ENCODE measurements at places on chromosomes 16 and 17. TPM values are rescaled to one million over a fixed set of nuclear protein-coding genes. Genes with fewer than 3 reads are reported as not detected.

GRCh38 chr17:62064029-62064790, 868 bp downstream of the MED13 start:
- H3K4me3 ChIP-seq = peak overlapping the region; percentile 100
- no peaks in the 10 kb centered on the region for H3K27me3 ChIP-seq
- DNase-seq = no peak
- H3K36me3 ChIP-seq = peaks cover 21% of the 10 kb centered on the region
- peak overlapping the region; percentile 72 for H3K27ac ChIP-seq

- H3K4me1 ChIP-seq = peaks cover 14% of the 10 kb centered on the region
- peaks cover 3% of the 10 kb centered on the region for H3K27me3 ChIP-seq
- no peaks in the 10 kb centered on the region for H3K36me3 ChIP-seq
Observed at GRCh38 chr16:71423016-71423415, 18.8 kb downstream of the TLE7 start.

GRCh38 chr16:75471723-75472633, 7.5 kb upstream of the TMEM170A start:
- no peaks in the 10 kb centered on the region for H3K27me3 ChIP-seq
- no peaks in the 10 kb centered on the region for H3K36me3 ChIP-seq
- H3K4me3 ChIP-seq = no peak overlapping the region
- H3K27ac ChIP-seq = no peak overlapping the region
- DNase-seq = no peak
- H3K4me1 ChIP-seq = no peaks in the 10 kb centered on the region

- no peaks in the 10 kb centered on the region for H3K27me3 ChIP-seq
- no peak overlapping the region for H3K4me3 ChIP-seq
Observed at GRCh38 chr17:31596382-31597323, 205.2 kb downstream of the RAB11FIP4 start.

GRCh38 chr16:1651974-1652312, 26.1 kb upstream of the JPT2 start:
- H3K4me1 ChIP-seq = no peaks in the 10 kb centered on the region
- H3K36me3 ChIP-seq = peaks cover 13% of the 10 kb centered on the region
- no peak overlapping the region for H3K27ac ChIP-seq
- H3K4me3 ChIP-seq = no peak overlapping the region
- no peaks in the 10 kb centered on the region for H3K27me3 ChIP-seq

DNA sequence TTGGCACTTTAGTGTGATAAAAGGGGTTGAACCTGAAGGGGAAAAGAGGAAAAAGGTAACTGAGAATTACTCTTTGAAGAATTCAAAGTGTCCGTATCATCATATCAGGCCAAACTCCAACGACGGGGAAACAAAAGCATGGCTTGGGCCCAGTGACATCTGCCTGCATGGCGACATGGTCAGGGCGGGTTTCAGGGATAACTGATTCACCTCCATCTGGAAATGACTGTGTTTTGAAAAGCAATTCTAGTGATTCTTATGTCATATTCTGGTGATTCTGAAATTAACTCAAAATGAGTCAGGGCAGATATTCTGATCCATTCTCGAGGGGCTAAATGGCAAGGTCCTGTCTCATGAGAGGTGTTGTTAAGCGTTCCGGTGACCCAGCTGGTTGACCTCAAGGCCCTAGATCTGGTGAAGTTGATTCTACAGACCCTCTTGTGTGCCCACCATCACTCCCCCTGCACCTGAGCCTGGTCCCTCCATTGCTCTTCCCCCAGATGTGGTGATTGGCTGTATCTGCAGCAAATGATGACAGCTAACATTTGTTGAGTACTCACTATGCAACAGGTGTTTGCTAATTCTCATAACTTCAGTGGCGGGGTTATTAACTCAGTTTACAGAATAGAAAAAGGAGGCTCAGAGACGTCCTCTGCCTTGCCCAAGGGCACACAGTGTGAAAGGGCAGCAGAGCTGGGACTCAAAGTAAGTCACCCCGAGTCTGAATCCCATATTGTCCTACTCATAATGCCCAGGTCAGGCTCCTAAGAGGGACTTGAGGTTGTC, 251.8 kb downstream of the MAF start:
- H3K27me3 ChIP-seq = no peaks in the 10 kb centered on the region
- H3K36me3 ChIP-seq = no peaks in the 10 kb centered on the region
- no peak for DNase-seq
- no peak overlapping the region for H3K4me3 ChIP-seq
- H3K4me1 ChIP-seq = no peaks in the 10 kb centered on the region

DNA sequence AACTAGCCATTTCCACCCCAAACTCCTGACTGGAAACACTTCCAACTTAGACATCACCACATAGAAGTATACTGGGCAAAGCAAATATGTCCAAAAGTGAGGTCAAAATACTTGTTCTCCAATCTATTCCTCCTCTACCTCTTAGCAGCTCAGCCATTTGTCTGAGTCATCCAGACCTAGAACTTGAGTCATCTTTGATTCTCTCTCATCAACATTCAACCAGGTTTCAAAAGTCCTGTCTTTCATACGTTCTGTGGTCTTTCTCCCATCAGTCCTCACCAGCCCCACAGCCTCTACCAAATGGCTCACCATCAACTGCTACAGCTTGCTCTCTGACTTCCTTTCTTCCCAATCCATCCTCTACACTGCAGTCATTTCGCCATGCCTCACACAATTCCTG, 6.8 kb downstream of the ANKFY1 start:
- peaks cover 6% of the 10 kb centered on the region for H3K4me1 ChIP-seq
- DNase-seq = no peak
- H3K4me3 ChIP-seq = no peak overlapping the region
- H3K27me3 ChIP-seq = no peaks in the 10 kb centered on the region
- H3K36me3 ChIP-seq = peaks cover 7% of the 10 kb centered on the region

Gene CTRL
- 14.2 TPM for total RNA-seq

Gene NATD1
- 9.6 TPM for total RNA-seq

- H3K4me3 ChIP-seq = no peak overlapping the region
- DNase-seq = no peak
- H3K4me1 ChIP-seq = peaks cover 2% of the 10 kb centered on the region
- peaks cover 6% of the 10 kb centered on the region for H3K27me3 ChIP-seq
- H3K27ac ChIP-seq = no peak overlapping the region
Observed at GRCh38 chr17:62085511-62086408, 20.7 kb upstream of the MED13 start.

Gene PDILT
- total RNA-seq = not detected

GRCh38 chr17:4540687-4541327, 14.4 kb downstream of the MYBBP1A start:
- DNase-seq = no peak
- H3K4me1 ChIP-seq = no peaks in the 10 kb centered on the region
- H3K27me3 ChIP-seq = no peaks in the 10 kb centered on the region
- no peak overlapping the region for H3K27ac ChIP-seq

GRCh38 chr16:12229759-12230594, 253.4 kb downstream of the SNX29 start:
- no peaks in the 10 kb centered on the region for H3K27me3 ChIP-seq
- no peak for DNase-seq
- no peak overlapping the region for H3K4me3 ChIP-seq
- no peaks in the 10 kb centered on the region for H3K4me1 ChIP-seq
- H3K27ac ChIP-seq = no peak overlapping the region

GRCh38 chr16:68452176-68452575, 3.9 kb upstream of the SMPD3 start:
- no peak overlapping the region for H3K27ac ChIP-seq
- H3K36me3 ChIP-seq = no peaks in the 10 kb centered on the region
- DNase-seq = no peak
- H3K27me3 ChIP-seq = no peaks in the 10 kb centered on the region
- peaks cover 29% of the 10 kb centered on the region for H3K4me1 ChIP-seq

GRCh38 chr17:2336852-2337543, at the start of gene SGSM2:
SGSM2 (plus strand) TSS chr17:2337501; CDS start chr17:2337689, 188 bp downstream.
- peaks cover 32% of the 10 kb centered on the region for H3K36me3 ChIP-seq
- peak within 1 kb of the TSS; percentile 83 for H3K4me3 ChIP-seq
- H3K27ac ChIP-seq = peak within 1 kb of the TSS; percentile 74
- peak; percentile 72 for DNase-seq
- no peaks in the 10 kb centered on the region for H3K27me3 ChIP-seq

Gene CFAP97D1
- total RNA-seq = not detected

DNA sequence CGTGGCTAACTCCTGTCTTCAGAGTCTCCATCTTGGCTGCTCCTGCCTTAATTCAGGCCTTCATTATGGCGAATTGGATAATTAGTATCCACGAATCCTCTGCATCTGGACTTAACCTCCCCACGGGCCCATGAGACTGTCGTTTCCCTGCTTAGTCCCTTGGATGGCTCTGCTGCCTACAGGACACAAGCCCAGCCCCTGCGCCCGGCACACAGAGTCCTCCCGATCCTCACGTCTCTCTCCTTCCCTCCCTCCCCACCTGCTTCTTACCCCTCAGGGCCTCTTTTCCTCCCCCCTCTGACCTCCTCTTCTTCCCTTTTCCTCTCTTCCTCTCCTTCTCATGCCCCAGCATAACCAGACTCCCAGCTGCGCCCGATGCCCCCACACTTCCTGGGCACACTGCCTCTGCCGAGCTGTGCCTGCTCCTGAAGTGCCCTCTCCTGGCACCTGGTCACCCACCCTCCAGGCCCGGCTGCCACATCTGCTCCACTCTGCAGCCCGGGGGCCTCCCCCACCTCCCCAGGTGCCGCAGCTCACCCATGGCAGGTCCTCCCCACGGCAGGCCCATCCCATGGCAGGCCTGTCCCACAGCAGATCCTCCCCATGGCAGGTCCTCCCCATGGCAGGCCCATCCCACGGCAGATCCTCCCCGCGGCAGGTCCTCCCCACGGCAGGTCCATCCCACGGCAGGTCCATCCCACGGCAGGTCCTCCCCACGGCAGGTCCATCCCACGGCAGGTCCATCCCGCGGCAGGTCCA, 45.9 kb downstream of the RPH3AL start:
- no peaks in the 10 kb centered on the region for H3K36me3 ChIP-seq
- H3K27ac ChIP-seq = no peak overlapping the region
- no peaks in the 10 kb centered on the region for H3K4me1 ChIP-seq
- H3K4me3 ChIP-seq = no peak overlapping the region
- DNase-seq = no peak
- no peaks in the 10 kb centered on the region for H3K27me3 ChIP-seq

- no peak overlapping the region for H3K4me3 ChIP-seq
- no peak for DNase-seq
- no peak overlapping the region for H3K27ac ChIP-seq
- H3K36me3 ChIP-seq = no peaks in the 10 kb centered on the region
- H3K4me1 ChIP-seq = no peaks in the 10 kb centered on the region
- peaks cover 6% of the 10 kb centered on the region for H3K27me3 ChIP-seq
Observed at GRCh38 chr16:48999044-48999443, 282.6 kb downstream of the CBLN1 start.

GRCh38 chr17:56833809-56834379, at the start of the genes C17orf67 and DGKE:
C17orf67 (minus strand) TSS chr17:56833920; CDS start chr17:56815810, 18,110 bp downstream.
DGKE (plus strand) TSS chr17:56834151; CDS start chr17:56834796, 645 bp downstream.
- H3K4me3 ChIP-seq = peak within 1 kb of the TSS; percentile 94
- peak within 1 kb of the TSS; percentile 62 for H3K27ac ChIP-seq
- H3K27me3 ChIP-seq = no peaks in the 10 kb centered on the region
- peaks cover 3% of the 10 kb centered on the region for H3K36me3 ChIP-seq
- H3K4me1 ChIP-seq = peaks cover 15% of the 10 kb centered on the region

- no peak for DNase-seq
- no peaks in the 10 kb centered on the region for H3K27me3 ChIP-seq
- no peak overlapping the region for H3K4me3 ChIP-seq
- no peaks in the 10 kb centered on the region for H3K36me3 ChIP-seq
Observed at GRCh38 chr17:39365242-39365641, 36.2 kb downstream of the FBXL20 start.

GRCh38 chr16:86059253-86060171, 160.6 kb downstream of the IRF8 start:
- H3K27me3 ChIP-seq = peaks cover 5% of the 10 kb centered on the region
- no peak overlapping the region for H3K27ac ChIP-seq
- no peak overlapping the region for H3K4me3 ChIP-seq
- no peaks in the 10 kb centered on the region for H3K4me1 ChIP-seq

DNA sequence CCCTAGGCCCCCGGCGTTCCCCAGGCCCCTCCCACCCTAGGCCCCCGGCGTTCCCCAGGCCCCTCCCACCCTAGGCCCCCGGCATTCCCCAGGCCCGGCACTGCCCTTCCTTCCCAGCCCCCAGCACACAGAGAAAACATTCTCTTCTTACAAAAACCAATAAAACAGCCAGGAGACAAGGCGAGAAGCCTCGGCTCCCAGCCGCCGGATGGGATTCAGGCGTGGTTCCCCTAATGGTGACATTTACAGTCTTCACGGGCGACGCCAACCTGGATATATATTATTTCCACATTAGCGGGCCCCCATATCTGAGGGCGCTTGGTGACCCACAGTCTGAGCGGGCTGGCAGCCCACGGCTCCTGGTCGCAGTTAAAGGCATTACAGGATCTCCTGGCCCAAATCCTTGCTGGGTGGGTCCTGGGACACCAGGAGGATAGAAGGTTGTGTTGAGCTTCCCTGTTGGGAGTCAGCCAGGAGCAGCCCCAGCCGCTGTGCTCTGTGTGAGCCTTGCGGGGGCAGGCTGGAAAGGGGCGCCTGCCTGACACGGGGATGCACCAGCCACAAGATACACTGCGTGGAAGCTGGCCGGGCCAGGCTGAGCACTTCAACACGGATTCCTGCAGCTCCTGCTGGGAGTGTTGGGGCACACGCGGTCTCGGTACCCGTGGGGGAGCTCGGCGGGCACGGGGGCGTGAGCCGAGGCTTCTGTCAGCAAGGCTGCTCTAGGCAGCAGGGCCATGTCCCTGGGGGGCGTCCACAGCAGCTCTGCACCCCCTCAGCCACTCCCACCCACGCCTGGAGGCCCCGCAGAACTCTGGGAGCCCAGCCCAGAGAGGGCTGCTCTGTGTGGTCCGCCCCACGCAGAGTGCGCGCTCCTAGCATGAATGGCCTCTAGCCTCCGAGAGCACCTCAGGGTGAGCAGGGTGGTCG, 83.7 kb downstream of the LMF1 start:
- no peaks in the 10 kb centered on the region for H3K4me1 ChIP-seq
- peaks cover 21% of the 10 kb centered on the region for H3K36me3 ChIP-seq
- H3K4me3 ChIP-seq = no peak overlapping the region
- H3K27me3 ChIP-seq = no peaks in the 10 kb centered on the region
- H3K27ac ChIP-seq = no peak overlapping the region

- H3K27me3 ChIP-seq = no peaks in the 10 kb centered on the region
- no peak for DNase-seq
- H3K36me3 ChIP-seq = peaks cover 53% of the 10 kb centered on the region
- H3K4me1 ChIP-seq = no peaks in the 10 kb centered on the region
- H3K4me3 ChIP-seq = no peak overlapping the region
Observed at GRCh38 chr17:82249896-82250581, 21.2 kb downstream of the SLC16A3 start.

Gene ASB16
- not detected for total RNA-seq

DNA sequence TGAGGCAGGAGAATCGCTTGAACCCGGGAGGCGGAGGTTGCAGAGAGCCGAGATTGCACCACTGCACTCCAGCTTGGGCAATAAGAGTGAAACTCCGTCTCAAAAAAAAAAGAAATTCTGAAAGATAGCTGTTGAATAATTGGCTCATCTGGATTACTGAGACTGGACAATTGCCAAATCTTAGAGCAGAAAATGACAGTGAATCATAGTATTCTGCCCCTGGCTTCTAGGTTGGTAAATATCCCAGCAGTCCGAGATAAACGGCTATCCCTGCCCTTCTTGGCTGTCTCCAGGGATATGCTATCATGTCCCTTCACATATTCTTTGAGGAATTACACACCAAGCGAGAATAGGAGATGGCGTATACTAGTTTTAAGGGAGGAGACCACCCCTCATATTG, 35.5 kb upstream of the METTL16 start:
- H3K27me3 ChIP-seq = peaks cover 17% of the 10 kb centered on the region
- no peak overlapping the region for H3K4me3 ChIP-seq
- H3K4me1 ChIP-seq = no peaks in the 10 kb centered on the region
- DNase-seq = no peak

Measured in T-cell (primary cell).